ENCODE measurements at places on chromosomes 2 and 18.

- no peak for DNase-seq
These were observed 248.5 kb downstream of the RNF144A start for GRCh38 chr2:7165736-7166135.

GRCh38 chr2:238776003-238776760, 71.7 kb upstream of the TWIST2 start:
- no peak for DNase-seq

DNA sequence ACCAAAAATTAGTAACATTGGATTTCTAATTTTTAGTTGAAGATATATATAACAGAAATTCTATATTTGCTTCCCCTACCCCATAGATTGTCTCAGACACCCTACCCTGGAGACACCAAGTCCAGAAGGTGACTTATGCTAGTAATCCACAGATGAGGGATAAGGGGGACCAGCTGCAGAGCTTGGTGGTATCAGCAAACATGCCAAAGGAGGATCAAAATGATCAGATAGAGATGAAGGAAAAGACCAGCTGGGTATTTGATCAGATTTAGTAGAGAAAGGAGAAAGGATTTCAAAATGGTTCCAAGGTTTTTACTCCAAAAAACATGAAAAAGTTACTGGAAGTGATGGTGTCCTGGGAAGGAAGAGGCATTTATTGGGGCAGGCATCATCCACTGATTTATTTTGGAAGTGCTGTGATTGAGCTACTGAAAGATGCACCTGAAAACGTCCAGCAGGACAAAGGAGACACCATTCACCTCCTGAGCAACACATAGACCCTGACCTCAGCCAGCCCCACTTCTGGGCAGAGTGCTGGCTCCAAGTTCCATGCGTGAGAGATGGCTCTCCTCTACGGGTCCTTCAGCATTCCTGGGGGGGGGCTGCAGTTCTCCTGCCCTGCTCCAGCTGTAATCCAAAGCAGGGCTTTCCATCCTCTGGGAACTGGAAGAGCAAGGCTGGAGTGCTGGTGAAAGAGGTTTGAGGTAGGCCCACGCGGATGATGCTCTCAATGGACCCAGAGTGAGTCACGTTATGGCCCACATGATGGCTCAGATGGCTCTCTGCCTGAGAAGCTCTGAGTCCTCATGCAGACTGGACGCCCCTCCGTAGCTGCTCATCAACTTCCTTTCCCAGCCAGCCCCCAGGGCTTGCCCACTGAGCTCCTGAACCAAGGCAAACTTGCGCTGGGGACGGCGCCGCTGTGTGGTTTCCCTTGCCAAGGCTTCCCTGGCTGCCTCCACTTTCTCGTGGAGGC, 3.7 kb upstream of the LRRFIP1 start:
- no peak for DNase-seq

DNA sequence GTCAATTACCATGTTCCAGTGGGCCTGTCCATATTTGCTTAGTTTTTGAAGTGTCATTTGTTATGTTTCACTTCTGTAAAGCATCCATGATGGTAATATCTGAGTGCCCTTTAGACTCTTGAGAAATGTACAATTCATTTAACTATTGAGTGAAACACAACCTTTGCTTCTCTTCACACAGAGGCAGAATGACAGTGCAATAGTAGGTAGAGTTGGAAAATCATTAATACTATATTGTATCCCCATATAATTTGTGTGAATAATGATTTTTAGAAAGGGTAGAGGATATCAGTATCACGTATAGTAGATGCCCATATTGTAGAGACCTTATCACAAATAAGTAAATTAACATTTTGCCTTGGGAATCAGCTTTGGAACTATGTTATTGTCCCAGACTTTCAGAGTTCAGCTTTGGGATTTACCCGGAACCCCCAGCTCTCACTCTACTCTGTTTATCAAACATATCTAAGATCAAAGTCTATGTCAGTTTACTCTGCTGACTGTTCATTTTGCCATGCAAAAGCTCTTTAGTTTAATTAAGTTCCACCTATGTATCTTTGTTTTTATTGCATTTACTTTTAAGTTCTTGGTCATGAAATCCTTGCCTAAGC, 172.7 kb upstream of the NOL4 start:
- DNase-seq: no peak

DNA sequence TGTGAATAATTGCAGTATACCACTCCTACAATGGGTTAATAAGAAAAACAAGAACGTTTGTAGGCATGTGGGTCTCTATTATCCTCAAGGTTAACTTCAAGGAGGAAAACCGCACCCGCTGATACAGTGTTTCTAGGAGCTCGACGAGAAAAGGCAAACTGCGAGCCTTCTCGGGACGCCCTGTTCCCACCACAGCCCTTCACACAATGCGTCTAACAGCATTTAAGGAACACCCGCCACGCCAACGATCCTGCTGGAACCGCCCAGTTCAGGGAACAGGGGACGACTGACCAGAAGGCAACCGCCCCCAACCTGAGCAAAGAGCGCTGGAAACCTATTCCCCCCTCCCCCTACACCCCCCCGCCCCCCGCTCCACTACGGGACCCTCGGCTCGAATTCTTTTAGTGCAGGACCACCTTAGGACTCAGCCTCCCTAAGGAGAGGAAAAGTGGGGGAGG, 710 bp upstream of the TMSB10 start:
- peak; percentile 49 for DNase-seq

GRCh38 chr18:79459946-79460480, 64.3 kb downstream of the NFATC1 start:
- no peak for DNase-seq

GRCh38 chr2:219457784-219458369, 23.2 kb downstream of the SPEG start:
- no peak for DNase-seq

- no peak for DNase-seq
These were observed 5.7 kb upstream of the KLHL29 start for GRCh38 chr2:23379220-23379695.

GRCh38 chr2:118990757-118991545, 49.0 kb downstream of the MARCO start:
- DNase-seq: no peak

GRCh38 chr2:165905854-165906253, 47.7 kb downstream of the TTC21B start:
- DNase-seq: no peak

GRCh38 chr2:241534701-241535375, 23.7 kb upstream of the BOK start:
- no peak for DNase-seq

- DNase-seq: no peak
These were observed 566.0 kb downstream of the STK39 start for GRCh38 chr2:167681234-167682015.

GRCh38 chr2:27596627-27597026, 13.8 kb downstream of the ZNF512 start:
- DNase-seq: no peak

DNA sequence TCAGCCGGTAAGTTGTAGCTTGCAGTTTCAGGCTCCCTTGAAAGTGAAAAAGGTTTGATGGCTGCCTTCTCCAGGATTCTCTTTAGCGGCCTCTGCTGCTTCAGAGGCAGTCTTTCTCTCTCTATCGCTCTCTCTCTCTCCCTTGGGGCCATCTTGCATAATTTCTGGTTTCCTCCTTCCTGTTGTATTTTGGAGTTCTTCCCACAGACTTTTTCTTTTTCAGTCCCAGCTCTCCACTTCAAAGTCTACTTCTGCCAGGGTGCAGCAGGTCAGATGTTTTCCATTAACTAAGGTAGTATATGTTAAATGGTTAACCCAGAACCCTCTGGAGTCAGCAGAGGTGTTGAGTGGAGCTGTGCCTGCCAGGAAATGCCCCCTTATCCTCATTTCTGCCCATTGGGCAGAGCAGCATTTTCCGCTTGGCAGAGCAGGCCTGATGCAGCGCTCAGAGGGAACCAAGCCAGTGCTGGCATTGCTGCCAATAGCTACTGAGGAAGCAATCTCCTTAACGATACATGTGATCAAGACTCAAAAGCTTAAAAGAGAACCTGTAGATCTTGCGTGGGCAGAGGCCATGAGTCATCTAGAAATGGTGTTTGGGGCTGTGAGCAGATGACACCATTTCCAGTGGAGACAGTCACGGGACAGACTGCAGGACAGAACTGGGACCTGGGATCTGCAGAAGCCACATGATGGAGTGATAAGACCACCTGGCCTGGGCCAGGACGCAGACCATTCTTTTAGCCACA, 20.8 kb downstream of the DBI start:
- no peak for DNase-seq

GRCh38 chr2:239883326-239884050, 141.7 kb downstream of the NDUFA10 start:
- no peak for DNase-seq

GRCh38 chr2:233831861-233832260, 22.5 kb downstream of the HJURP start:
- no peak for DNase-seq

- peak; percentile 69 for DNase-seq
These were observed 368.3 kb downstream of the ZNF521 start for GRCh38 chr18:24983566-24984139.
